ENCODE measurements at places on chromosomes 12 and 14.

DNA sequence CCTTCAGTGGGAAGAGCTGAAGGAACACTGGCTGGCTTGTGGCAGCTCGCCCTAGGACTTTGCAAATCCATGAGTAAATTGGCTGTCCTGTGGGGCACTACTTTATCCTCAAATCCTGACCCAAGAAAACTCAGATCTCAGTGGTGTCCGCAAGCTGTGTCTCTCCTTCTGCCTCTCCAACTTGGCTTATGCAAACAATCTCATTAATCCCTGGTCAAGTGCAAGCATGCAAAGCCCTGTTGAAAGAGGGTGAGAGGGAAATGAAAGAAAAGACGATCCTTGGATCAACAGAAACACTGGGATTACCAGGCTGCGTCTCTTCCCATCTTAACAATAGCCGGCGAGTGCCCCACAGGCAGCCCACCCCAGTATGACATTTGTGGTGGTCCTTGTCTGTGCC, 901.6 kb downstream of the BCL11B start:
- no peak for DNase-seq

DNA sequence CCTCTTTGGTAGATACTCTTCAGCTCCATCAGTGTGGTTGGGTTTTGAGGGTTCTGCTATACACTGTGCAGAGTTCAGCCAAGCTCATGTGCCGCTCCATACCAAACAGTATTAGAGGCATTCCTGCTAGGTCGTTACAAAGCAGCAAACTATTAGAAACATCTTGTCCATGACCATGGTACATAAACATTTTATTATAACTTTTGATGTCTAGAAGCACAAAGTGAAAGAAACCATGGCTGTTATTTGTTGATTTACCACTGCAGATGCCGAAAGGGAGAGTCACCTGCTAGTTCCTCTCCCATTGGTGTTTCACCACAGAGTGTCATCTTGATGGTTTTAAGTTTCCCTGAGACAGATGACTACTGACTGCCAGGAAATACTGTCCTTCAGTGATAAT, 242.0 kb downstream of the ADAMTS20 start:
- DNase-seq = no peak

DNA sequence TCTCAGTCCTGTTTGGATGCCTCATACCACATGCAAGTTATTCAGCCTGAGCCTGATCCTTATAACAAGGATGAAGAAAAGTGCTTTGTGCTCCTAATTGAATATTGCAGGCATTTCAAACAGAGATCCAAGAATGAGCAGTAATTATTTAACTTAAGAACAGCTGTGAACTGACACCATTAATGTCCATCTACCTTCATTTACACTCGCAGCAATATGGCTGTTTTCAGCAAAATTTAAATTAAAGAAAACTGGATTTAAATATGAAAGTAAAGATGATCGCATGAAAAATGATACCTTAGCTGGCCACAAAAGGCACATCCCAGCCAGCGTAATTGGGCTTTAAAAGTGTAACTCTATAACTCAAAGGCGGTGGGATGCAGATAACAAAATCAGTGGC, 466.3 kb downstream of the GALC start:
- no peak for DNase-seq

GRCh38 chr12:132218527-132218875, 74.2 kb downstream of the NOC4L start:
- no peak for DNase-seq

DNA sequence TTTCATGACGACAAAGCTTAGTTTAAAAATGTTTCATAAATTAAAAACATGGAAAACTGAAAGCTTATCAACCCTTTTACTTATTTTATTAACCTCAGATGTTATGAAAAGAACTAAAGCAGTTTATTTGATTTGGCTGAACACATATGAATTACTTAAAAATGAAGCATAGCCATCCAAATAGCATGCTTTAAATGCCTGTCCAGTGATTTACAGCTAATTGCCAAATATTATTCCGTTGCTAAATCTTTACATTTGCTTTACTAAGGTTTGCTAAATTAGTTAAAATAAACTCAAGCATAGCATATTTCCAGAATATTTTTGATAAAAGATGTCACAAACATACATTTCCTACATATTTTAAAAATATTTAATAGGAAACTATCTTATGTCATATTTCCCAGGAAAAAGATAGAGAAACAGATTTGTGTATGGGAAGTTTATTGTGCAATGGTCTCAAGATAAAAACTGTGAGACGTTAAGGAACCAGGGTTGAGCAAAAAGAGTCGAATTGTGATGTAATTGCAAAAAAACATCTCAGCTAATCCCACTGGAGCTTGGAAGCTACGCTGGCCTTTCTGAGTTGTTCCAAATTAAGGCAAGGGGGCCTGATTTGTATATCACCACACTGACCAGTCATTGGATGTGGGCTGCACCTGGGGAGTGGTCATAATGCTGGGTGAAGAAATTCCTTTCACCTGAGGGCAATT, 25.8 kb downstream of the GPR135 start:
- no peak for DNase-seq

DNA sequence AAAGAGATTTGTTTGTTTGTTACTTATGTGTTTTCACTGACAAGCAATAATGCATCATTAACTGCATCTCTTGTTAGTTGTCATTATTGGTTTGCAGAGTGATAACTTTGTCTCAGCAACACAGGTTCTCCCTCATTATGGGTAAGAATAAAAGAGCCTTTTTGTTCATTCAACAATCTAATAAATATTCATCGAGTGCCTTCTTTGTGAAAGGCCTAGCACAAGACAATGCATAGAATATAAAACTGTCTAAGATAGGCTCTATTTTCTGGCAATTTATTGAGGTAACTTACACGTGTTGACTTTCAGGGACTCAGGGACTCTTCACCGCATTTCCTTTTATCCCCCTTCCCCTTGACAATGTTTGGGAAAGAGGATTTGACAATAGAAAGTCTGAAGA, 95.5 kb upstream of the KRR1 start:
- DNase-seq = no peak

DNA sequence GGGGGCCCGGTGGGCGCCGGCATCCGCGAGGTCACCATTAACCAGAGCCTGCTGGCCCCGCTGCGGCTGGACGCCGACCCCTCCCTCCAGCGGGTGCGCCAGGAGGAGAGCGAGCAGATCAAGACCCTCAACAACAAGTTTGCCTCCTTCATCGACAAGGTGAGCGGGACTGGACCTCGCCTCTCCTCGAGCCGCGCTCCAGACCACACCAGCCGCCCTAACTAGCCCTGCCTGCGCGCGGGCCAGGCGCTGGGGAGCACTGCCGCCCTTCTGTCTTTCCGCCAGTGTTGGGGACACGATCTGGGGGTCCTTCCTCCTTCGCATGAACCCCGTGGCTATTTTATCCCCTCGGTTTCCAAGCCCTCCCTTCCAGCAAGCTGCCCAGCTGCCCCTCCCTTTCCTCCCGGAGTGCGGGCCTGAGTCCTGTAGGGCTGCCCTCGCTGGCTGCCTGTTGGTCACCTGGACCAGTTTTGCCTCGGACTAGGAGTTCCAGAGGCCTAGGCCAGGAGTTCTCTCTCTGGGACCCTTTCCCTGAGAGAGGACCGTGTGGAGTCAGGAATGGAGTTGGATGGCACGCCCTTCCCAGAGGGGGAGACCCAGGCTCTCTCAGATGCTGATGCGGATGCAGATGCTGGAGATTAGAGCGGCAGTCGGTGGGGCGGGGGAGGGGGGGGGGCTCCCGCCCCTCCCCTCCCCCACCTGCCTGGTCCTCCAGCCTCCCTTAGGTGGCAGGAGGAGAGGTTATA, 592 bp downstream of the KRT7 start:
- DNase-seq = no peak

DNA sequence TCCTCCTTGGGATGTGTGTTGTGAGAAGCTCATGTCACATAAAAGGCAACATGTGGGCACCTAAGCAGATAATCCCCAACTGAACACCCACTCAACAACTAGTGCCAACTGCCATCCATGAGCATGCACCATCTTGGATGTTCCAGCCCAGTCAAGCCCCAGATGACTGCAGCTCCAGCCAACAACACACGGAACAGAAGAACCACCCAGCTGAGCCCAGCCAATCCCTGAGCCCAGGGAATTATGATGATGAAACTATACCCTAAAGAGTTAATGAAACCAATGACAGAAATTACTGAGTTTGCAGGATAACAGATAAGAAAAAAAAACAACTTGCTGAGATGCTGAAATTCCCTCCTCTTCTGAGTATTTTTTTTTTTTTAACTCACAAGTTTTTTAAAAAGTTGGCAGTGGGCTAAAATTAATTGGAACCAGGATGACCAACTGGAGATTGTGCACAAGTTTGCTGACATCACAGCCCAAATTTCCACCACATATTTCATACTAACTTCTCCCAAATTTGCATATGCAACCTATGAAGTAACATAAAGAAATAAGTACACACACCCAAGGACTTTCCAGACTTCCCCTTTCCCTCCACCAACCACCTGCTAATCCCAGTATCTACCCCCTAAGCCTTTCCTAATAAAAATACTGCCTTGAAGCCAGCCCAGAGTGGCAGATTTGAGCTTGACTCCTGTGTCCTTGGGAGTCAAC, 124.5 kb downstream of the KSR2 start:
- DNase-seq = no peak

GRCh38 chr14:23483236-23483854, 13.8 kb downstream of the NGDN start:
- DNase-seq = no peak

GRCh38 chr14:106222311-106222710, 695.9 kb downstream of the TMEM121 start:
- no peak for DNase-seq

- no peak for DNase-seq
Observed at GRCh38 chr12:41932470-41932991, 212.1 kb downstream of the GXYLT1 start.

DNA sequence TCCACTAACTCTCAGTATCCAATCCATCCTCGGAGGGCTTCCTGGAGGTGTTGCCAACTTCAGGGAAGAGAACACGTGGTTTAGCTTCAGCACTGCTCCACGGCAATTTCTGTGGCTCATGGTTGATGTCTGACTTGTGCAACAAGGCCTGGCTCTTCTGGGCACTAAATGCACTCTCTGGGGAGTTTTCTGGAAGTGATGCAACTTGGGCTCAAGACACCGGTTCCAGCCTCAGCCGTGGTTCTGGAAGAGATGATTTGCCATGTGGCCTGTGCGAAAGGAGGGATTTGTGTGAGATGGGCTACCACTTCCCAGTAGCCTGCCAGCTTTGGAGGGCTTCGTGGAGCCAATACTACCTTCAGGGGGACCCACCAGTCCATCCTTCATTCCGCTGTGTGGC, 118.6 kb upstream of the RTL1 start:
- DNase-seq = no peak

Measured in GM12864 (cell line).